Activated naive CD4-positive, alpha-beta T cell treated with Interleukin-2 at 50 U/mL for 16 hours (primary cell): ENCODE measurements at places on chromosomes 13 and 19.

GRCh38 chr19:14479975-14480699 lies 5.0 kb upstream of the PTGER1 start:
- peak; percentile 77 for DNase-seq

DNA sequence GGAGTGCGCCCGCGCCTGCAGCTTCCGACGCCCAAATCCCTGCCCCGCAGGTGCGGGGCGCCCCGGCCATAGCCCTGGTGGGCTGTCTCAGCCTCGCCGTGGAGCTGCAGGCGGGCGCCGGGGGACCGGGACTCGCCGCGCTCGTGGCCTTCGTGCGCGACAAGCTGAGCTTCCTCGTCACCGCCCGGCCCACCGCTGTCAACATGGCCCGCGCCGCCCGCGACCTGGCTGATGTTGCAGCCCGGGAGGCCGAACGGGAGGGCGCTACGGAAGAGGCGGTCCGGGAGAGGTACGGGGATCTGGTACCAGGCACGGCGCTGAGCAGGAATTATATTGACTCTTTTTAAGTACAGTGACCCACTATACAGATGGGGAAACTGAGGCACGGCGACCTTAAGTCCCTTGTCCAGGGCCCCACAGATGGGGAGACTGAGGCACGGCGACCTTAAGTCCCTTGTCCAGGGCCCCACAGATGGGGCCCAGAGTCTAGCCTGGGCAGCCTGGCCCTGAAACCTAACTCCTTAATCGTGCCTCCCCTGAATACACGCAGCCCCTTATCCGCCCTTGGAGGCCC lies 586 bp downstream of the MRI1 start:
- DNase-seq: peak; percentile 43

DNA sequence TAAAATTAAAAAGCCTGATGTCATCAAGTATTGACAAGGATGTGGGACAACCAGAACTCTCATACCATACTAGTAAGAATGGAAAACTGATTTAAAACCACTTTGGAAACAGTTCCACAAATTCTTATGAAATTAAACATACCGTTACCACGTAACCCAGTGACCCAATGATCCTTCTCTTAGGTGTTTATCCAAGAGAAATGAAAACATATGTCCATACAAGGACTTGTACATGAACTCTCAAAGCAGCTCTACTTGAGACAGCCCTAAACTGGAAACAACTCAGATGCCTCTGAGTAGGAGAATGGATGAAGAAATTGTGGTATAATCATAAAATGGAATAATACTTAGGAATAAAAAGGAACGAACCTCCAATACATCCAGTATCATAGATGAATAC lies 27.6 kb downstream of the SLC6A16 start:
- DNase-seq: no peak

DNA sequence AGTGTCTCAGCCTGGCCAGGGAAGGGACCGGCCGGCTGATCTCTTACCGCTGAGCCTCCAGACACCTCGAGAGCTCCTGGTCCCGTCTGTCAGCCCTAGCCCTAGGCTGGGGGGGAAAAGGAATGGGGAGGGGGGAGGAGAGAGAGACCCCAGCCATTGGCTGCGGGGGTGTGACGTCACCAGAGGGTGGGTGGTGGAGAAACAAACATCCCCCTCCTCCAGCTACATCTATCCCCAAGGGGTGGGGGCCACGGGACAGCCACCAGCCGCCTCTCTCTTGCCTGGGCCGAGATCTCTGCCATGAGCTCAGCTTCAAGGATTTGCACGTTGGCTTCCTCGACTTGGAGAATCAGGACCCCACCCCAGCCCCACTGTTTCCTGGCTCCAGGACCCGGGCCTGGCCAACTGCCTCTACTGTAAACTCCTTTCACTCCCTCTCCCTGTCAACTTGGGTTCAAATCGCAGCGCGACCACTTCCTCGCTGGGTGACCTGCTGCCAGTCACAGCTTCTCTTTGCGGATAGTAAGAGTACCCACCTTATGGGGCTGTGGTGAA lies at the start of gene PRX:
Gene PRX, minus strand, starts transcription at position 88 of the 555 bp plus-strand sequence. CDS start 5,446 bp downstream, outside the sequence.
- no peak for DNase-seq

DNA sequence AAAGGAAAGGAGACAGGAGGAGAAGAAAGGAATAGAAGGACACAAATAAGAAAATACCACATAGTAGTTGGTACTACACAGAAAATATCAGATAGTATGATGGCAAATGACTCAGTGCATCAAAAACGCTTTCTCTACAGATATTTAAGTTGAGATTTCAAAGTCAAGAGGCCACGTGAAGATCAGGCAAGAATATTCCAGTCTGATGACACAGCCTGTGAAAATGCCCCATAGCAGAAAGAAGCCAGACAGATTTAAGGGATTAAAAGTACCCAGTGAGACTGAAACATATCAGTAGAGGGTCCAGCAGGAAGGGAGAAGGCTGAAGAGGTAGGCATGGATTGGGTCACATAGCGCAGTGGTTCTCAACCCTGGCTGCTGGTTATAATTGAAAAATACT lies 113.7 kb downstream of the VWA8 start:
- DNase-seq: no peak

DNA sequence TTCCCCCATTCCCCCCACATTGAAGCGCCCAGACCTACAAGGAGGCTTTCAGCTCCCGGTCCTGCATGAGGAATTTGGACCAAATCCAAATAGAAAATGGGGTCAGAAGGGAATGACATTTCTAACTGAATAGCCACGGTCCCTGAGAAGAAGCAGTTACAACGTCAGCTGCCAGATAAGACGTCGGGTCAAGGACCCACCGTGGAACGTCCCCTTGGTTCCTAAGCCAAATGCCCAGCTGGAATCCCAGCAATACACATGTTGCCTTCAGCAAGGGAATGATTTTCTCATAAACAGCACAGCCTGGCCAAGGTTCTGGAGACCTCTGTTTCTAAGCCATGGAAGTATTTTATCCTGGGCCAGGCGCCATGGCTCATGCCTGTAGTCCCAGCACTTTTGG lies 109.1 kb upstream of the PEG3 start:
- no peak for DNase-seq
